ENCODE measurements at places on chromosomes 3 and 15.

DNA sequence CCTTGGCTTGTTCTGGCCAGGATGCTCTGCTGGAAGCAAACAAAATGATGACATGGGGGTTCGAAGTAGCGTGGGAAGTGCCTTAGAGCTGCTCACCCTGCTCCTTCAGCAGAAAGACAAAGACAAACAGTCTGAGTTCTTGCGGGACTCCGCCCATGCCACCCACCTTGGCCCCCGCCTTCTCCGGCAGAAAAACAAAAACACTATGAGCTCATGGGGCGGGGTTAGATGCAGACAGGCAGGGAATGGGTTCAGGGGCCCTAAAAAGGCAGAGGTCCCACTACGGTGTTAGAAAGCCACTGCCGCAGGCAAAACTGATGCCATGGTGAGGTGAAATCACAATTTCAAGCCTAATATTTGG, 9.7 kb upstream of the NCKIPSD start:
- DNase-seq: peak; percentile 50

DNA sequence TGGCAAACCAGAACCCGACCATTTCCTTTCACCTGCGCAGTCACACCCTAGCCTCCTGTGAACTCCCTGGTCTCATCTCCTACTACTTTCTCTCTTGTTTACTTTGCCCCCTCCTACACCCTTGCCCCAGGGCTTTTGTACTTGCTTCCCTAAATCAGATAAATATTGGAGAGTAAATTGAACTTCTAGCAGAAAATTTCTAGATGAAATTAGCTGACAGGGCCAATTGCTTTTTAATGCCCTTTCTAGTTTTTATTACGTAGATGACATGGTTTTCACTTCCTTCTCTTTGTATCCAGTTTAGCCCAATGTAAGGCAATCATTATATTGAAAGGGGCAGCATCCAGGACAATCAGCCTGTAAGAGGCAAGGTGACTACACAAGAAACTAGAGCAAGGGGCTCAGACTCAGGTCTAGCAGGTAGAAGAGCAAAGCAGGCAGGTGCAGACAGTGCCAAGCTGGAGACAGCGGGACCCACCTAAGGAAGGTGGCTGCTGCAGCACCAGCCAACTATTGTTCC, 56.2 kb upstream of the TOPAZ1 start:
- no peak for DNase-seq

- DNase-seq: no peak
These were observed 21.6 kb downstream of the SPTBN5 start for GRCh38 chr15:41872166-41872747.

DNA sequence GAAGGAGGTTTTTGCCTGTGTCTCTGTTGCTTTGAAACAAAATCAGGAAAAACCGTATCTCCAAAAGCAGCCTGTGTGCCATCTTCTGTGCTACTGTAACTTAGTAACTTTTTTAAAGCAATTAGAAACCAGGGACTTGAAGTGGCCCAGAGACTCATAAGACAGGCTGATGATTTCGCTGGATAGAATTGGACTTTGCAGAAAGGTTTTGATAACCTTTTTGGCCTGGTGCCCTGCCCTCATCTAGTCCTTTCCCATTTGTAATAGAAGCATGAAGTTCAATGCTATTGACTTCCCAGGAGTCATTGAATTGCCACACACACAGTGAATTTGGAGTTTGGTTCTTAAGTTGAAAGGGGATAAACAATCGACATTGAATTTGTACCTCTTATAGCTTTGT, 157.2 kb downstream of the PTPRG start:
- no peak for DNase-seq

DNA sequence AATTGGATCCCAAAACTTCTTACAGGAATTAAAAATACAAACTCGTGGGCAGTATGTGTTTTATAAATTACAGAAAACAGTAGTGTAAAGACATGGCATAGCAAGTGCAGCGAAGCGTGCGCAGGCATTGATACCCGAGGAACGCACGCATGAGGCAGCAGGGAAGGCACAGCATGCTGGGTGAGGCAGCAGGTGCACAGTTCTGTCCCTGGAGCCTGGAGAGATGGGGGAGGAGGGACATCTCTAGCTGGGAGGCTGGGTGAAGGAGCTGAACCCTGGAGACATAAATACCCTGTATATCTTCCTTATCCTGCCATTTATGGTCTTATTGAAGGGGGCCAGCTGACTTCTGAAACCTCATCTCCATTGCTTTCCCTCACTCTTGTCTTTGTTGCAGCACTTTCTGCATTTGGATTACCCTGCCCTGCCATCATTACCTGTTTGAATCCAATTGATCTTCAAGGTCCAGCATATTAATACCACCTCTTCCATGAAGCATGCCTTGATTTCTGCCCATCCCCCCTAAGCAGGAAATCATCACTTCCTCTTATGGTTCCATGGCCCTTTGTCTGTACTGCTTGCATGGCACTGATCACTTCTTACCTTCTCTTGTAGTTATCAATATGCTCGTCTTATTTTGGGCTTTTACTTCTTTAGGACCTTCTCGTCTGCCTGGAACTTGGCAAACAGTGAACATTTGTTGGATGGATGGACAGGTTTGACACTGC, 20.5 kb downstream of the LPP start:
- DNase-seq: no peak

DNA sequence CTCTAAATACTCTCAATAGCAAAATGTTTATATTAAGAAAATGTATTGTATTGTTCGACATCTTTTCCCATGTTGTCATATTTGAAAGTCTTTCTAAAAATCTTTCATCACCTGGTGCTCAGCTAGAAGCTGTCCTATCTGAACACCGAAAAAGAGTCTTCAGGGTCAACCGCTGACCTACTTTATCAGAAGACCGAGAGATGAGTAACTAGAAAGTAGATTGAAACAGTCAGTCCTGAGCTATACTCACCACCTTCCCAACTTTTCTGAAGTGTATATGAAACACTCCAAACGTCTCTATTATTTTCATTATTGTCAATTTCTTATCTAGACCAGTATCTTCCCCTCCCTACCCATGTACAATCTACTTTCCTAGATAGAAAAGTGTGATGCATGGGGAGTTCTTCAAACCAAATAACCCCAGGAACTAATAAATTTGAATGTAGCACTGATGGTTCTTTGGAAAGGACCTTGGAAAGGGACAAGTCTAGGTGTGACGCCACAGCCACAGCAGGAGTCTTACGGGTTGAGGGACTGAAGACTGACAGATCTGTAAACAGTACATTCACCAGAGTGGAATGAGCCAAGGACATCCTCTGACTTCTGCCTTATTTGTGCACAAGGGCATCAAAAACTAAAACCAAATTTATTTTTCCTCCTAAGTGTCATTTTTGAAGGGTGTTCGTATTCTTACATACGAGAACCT, 58.6 kb downstream of the TMOD3 start:
- no peak for DNase-seq

DNA sequence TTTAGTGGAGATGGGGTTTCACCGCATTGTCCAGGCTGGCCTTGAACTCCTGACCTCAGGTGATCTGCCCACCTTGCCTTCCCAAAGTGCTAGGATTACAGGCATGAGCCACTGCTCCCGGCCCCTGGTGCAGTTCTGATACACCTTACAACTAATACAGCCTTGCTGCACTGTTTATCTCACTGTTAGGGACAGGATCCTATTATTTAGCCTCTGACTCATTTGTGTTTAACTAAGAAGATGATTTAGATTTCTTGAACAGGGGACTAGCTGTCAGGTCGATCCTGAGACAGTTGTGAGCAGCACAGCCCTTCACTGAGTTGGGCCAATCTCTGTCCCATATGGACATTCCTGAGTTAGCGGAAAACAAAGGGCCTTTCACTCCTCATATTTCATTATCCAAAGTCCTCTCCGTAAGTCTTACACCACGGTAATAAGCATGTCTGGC, 19.2 kb downstream of the GYG1 start:
- no peak for DNase-seq

GRCh38 chr3:54053211-54053610, 69.1 kb upstream of the CACNA2D3 start:
- DNase-seq: no peak

DNA sequence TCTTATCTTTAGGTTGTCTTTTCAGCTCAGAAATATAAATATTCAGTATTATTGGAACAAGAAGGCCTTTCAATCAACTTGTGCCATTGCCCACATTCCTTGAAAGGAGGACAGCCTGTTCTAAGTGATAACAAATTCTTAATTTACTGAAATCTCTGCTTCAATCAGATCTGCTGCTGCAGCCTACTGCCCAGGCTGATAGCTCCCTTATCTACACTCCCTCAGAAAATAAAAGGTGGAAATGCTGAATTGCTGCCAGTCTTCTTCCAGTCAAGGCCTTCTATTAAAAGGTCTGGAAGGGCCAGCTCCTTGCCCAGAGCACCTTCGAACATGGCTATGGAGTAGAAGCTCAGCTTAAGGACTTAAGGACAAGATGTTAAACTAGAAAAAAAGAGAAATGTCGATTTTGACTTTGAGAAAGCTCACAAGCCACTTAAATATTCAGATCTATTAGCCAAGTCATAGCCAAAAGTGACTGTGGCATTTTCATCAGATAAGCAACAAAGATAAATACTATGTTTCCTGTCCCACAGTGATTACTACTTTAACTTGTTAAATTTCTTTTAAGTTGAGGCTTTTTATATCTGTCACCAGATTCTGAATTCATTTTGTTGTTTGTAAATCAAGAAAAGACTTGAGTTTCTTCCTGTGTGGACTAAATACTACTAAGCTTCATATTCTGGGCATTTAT, 480.5 kb upstream of the CBLB start:
- no peak for DNase-seq

DNA sequence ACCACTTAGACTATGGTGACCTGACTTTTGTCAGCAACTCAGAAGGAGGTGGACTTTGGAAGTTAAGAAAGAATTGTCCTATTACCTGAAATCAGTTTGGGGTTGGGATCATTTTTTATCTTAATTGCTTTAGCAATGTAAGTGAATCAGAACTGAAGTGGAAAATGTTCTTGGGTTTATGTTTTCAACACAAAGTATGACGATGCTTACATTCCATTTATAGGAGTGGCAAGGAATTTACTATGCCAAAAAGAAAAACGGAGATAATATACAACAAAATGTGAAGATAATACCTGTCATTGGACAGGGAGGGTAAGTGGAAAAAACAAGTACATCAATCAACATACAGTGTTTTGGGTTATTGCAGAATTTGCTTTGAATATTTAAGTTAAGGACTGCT, 116.1 kb downstream of the PDE8A start:
- no peak for DNase-seq

- no peak for DNase-seq
These were observed 15.5 kb upstream of the SCAANT1 start for GRCh38 chr3:63927422-63928280.

DNA sequence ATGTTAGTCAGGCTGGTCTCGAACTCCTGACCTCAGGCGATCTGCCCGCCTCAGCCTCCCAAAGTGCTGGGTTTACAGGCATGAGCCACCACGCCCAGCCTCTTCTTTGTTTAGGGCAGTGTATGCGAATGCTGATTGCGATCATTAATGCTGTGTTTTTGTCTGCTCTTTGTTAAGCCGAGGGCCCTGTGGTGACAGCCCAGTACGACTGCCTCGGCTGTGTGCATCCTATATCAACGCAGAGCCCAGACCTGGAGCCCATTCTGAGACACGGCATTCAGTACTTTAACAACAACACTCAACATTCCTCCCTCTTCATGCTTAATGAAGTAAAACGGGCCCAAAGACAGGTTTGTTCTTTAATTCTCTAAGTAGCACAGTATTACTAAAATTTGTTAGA, 7.8 kb downstream of the KNG1 start:
- no peak for DNase-seq

DNA sequence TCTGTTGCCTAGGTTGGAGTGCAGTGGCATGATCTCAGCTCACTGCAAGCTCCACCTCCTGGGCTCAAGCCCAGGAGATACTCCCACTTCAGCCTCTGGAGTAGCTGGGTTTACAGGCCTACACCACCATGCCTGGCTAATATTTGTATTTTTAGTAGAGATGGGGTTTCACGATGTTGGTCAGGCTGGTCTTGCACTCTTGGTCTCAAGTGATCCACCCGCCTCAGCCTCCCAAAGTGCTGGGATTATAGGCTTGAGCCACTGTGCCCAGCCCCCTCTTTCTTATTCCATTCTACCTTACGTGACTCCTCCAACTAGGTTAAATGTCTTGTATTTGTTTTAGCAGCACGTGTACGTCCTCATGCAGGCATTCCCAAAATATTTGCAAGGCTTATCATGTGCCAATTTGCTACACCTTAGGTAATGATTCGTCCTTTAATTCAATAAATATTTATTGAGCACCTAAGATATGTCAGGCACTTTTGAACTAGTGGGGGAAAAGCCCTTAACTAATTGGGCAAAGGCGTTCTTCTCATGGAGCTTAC, 14.9 kb upstream of the MAGI1 start:
- DNase-seq: no peak

Measured in AG08396 (cell line).